ENCODE measurements at places on chromosomes 1 and 21. TPM values are rescaled to one million over a fixed set of nuclear protein-coding genes. Genes with fewer than 3 reads are reported as not detected.

GRCh38 chr1:208714323-208714722, 470.1 kb upstream of the PLXNA2 start:
- H3K27ac ChIP-seq: no peak overlapping the region
- no peak overlapping the region for H3K4me3 ChIP-seq
- no peaks in the 10 kb centered on the region for H3K4me1 ChIP-seq
- no peaks in the 10 kb centered on the region for H3K27me3 ChIP-seq
- DNase-seq: no peak

DNA sequence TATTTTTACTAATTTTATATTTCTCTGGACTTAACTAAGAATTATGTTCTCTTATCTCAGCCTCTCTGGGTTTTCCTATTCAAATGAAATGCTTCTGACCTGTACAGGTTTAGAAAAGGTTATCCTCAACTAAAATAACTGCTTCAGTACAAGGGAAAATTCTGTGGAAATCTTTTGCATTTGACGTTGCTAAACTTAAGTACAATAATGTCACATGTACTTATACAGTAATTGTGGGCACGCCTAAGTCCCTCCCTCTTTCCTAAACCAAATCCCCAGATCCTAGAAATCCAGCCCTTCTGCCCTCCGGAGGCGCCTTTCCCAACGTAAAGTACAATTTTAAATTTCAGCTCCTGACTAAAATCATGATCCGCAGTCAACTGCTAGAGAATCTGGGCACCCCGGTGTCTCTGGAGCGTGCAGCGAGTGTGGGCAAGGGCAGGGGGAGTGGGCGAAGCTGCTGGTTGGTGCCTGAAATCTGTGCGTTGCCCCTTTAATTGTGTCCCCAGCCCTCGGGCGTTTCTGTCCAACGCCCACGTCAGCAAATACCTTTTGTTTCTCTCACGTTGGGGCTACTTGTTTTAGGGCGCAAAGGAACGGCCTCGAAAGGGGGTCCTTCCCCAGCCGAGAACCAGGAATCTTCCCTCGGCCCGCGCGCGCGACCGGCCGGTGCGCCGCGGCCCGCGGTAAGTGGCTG, at the start of gene ZBTB8A:
Gene ZBTB8A, plus strand, starts transcription at position 541 of the 697 bp plus-strand sequence. CDS start 53,505 bp downstream, outside the sequence.
- H3K36me3 ChIP-seq: no peaks in the 10 kb centered on the region
- H3K27me3 ChIP-seq: no peaks in the 10 kb centered on the region
- H3K4me3 ChIP-seq: peak within 1 kb of the TSS; percentile 74
- peak within 1 kb of the TSS; percentile 83 for H3K27ac ChIP-seq
- H3K4me1 ChIP-seq: peaks cover 2% of the 10 kb centered on the region

DNA sequence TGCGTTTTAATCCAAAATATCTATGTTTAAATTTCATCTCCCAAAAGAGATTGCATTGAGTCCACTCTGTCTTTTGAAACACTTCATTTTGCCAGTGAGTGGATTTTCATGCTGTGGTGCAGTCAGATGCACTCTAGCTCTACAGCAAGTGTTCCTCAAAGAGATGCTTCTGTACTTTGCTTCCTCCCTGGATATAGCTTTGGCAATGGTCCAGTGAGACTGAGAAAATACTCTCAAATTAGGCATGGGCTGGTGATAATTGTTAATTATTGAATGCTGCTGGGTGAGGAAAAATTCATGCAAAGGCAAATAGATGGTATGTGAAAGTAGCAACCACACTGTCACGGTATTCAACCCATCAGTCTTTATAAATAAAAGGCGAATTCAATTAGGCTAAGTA, 396.9 kb downstream of the ADGRL2 start:
- H3K27ac ChIP-seq: no peak overlapping the region
- no peak for DNase-seq
- no peaks in the 10 kb centered on the region for H3K27me3 ChIP-seq
- H3K4me1 ChIP-seq: no peaks in the 10 kb centered on the region

DNA sequence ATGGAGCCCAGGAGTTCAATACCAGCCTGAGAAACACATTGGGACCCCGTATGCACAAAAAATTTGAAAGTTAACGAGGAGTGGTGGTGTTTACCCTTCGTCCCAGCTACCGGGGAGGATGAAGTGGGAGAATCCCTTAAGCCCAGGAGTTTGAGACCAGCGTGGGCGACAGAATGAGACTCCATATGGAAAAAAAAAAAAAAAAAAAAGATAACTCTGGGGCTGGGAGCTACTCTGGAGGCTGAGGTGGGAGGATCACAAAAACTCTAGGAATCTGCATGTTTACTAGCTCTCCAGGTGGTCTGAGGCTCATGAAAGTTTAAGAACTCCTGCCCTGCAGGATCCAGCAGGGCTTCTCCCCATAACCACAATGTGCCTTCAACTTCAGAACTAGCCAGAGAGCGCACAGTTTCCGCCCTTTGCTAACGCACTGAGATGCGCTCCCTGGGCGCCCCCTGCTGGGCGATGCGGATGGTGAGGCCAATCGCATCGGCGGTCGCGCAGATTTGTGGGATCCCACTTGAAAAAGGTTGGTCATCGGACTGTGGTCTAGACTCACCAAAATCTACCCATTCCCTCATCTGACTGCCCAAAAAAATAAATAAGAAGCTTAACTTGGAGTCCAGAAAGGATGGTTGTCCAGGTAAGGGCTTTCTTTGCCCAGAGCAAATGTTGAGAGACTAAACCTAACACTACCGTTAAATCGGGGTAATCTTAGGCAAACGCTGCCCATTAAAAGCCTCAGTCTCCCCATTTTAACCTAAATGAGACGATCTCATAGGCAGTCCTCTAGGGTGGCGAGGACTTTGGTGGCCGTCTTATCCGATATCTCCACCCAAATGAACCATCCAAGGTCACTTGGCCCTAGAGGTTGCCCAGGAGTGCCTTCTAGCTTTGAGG, 8.8 kb downstream of the ZNF683 start:
- peaks cover 14% of the 10 kb centered on the region for H3K4me1 ChIP-seq
- no peaks in the 10 kb centered on the region for H3K36me3 ChIP-seq
- peak; percentile 97 for DNase-seq
- H3K27ac ChIP-seq: no peak overlapping the region

DNA sequence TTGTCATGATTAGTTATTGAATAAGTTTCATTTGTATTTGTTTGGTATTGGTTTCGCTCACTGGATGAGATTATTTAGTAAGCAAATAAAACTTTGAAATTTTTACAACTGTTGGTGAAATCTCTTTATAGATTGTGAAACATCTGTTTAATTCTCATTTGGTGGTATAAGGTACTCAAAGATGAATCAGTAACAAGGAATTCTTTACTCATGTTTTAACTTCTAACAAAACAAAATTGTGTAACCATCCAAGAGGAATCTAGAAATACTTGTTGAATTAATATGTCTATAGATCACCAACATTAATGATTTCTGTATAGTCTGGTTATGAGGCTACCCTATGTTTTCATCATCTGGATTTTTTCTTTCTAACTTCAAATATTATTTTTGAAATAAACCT, 62.8 kb upstream of the USP25 start:
- no peaks in the 10 kb centered on the region for H3K27me3 ChIP-seq
- H3K27ac ChIP-seq: no peak overlapping the region
- H3K36me3 ChIP-seq: no peaks in the 10 kb centered on the region
- no peaks in the 10 kb centered on the region for H3K4me1 ChIP-seq
- H3K4me3 ChIP-seq: no peak overlapping the region
- DNase-seq: no peak

DNA sequence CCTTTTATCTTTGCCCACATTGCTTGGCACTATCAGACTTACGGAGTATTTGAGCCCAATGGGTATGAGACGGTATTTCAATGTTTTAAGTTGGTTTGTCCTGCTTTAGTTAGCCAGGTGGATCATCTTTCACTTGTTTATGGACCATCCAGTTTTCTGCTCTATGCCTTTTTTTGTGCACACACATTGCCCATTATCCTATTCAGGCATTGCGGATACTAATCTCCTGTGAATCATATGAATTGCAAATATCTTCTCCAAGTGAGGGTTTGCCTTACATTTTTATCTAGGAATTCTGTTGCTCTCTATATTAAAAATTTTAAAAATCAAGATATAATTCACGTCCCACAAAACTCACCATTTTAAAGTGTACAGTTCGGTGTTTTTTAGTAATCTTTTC, 14.0 kb downstream of the CYYR1 start:
- no peaks in the 10 kb centered on the region for H3K36me3 ChIP-seq
- no peaks in the 10 kb centered on the region for H3K27me3 ChIP-seq
- DNase-seq: no peak
- no peak overlapping the region for H3K4me3 ChIP-seq
- no peaks in the 10 kb centered on the region for H3K4me1 ChIP-seq

- DNase-seq: no peak
- no peak overlapping the region for H3K4me3 ChIP-seq
- no peaks in the 10 kb centered on the region for H3K27me3 ChIP-seq
- no peaks in the 10 kb centered on the region for H3K4me1 ChIP-seq
- no peaks in the 10 kb centered on the region for H3K36me3 ChIP-seq
Measured at GRCh38 chr1:65409816-65410326, 10.6 kb upstream of the LEPR start.

- H3K27me3 ChIP-seq: peaks cover 19% of the 10 kb centered on the region
- DNase-seq: no peak
- H3K36me3 ChIP-seq: no peaks in the 10 kb centered on the region
- H3K4me1 ChIP-seq: peaks cover 6% of the 10 kb centered on the region
- no peak overlapping the region for H3K27ac ChIP-seq
Measured at GRCh38 chr1:145884675-145885074, 991 bp downstream of the ANKRD35 start.

The KIF21B gene
- total RNA-seq: 26.5 TPM

The PUSL1 gene
- total RNA-seq: 40.1 TPM

Data from H1 (cell line).